ENCODE measurements at places on chromosomes 2 and 18.

GRCh38 chr2:231378026-231378722 is 17.3 kb upstream of the B3GNT7 start:
- DNase-seq = no peak

- peak; percentile 42 for DNase-seq
These were observed 174.2 kb downstream of the MIB1 start for GRCh38 chr18:21914739-21915319.

GRCh38 chr2:134128746-134129145 is 125.1 kb upstream of the MGAT5 start:
- DNase-seq = no peak

- no peak for DNase-seq
These were observed 120.0 kb downstream of the COL6A3 start for GRCh38 chr2:237293978-237294377.

DNA sequence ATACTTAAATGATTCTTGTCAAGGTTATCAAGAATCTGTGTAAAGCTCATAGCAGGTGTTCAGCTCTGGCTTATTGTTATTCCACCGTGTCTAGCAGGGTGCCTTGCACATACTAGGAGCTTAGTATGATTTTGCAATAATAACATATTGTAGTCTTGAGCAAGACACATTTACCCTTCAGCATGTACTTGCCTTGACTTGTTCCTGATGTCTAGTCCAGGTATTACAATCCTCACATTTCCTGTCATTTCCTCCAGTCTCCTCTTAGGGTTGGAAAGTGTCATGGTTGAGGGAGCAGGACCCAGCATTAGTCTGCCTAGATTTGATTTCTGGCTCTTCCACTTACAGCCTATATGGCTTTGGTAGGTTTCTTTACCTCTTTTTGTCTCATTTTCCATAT is 246.1 kb downstream of the RAD51AP2 start:
- DNase-seq = no peak

- DNase-seq = no peak
These were observed 20.0 kb downstream of the BUB1 start for GRCh38 chr2:110657724-110658305.
